ENCODE measurements at places on chromosomes 1 and 21.

DNA sequence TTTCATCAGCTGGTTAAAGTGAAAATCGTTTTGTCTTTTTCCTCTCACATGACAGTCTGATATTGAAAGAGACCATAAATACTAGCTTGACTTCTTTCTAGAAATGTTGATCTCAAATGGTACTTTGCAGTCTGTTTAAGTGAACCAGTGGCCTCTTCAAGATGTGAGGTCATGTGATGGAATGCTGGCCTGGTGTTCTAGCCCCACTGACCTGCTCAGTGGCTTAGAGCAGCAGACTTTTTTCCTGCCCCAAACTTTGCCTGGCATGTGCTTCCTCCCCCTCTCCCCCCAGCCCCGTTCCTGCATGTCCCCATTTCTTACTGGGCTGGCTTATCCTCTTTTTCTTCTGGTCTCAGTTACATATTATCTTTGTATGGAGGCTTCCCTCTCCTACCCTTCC is 34.3 kb downstream of the ZYG11A start:
- no peak for DNase-seq

DNA sequence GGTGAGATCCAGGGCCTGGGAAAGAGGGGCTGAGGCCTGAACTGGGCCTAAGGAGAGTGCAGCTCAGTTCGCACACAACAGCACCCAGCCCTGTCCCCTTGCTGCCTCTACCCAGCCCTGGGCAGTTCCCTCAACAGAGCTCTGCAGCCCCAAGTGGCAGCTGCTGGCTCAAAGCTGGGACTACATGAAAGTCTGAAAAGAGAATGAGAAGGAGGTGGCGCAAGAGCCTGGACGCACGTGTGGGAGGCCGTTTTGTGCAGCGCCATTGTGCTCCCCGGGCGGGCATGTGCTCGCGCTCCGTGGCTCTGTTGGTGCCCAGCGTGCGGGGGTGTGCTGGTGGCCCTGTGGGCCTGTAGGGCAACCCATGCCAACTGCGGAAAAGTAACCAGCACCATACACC is 10.3 kb downstream of the GPR37L1 start:
- no peak for DNase-seq

GRCh38 chr21:29711236-29711635 is 228.6 kb downstream of the GRIK1 start:
- no peak for DNase-seq

- DNase-seq, result no peak
These were observed 46.3 kb upstream of the AKT3 start for GRCh38 chr1:243896313-243896712.

GRCh38 chr21:31279986-31280385 is 64.1 kb downstream of the TIAM1 start:
- no peak for DNase-seq

DNA sequence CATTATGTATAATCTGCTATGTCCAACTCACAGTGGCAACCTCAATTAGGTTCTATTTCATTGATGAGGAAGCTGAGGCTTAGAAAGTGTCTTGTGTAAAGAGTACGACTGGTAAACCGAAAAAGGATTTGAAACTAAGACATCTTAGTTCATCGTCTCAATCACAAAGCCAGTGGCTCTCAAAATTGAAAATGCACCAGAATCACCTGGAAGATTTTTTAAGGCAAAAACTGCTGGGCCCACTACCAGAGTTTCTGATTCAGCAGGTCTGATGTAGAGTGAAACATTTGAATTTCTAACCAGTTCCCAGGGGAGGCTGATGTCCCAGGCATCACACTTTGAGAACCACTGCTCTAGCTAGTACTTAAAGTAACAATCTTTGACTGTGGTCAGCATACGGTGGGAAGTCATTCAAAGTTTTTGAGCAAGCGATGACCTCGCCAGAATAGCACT is 5.2 kb upstream of the LRRC53 start:
- no peak for DNase-seq

- DNase-seq, result no peak
These were observed 134.5 kb downstream of the LIPI start for GRCh38 chr21:14076143-14076806.

DNA sequence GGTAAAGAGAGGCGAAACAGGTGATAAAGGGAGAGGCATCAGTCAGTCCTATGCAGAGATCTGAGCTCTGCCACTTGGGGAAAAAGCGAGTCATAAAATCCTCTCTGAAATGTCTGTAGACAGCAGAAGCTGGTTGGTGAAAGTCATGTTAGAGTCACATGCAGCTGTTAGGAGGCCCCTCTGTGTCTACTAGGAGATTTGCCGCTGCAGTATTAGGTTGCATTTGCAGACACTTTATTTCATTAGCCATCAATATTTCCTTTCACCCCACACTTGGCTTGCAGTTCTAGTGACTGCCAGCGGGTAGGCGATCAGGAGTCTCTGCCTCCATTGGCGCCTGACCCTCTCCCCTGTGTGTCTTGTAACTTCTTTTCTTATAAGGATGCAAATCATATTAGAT is 16.2 kb downstream of the ATP1A4 start:
- no peak for DNase-seq

GRCh38 chr1:20485527-20486456 is at the start of gene CAMK2N1:
Gene CAMK2N1, minus strand, starts transcription at chr1:20486210. Its CDS starts 831 bp downstream, at chr1:20485379.
- DNase-seq, result peak; percentile 41

GRCh38 chr1:65119951-65120350 is 28.1 kb upstream of the AK4 start:
- no peak for DNase-seq

DNA sequence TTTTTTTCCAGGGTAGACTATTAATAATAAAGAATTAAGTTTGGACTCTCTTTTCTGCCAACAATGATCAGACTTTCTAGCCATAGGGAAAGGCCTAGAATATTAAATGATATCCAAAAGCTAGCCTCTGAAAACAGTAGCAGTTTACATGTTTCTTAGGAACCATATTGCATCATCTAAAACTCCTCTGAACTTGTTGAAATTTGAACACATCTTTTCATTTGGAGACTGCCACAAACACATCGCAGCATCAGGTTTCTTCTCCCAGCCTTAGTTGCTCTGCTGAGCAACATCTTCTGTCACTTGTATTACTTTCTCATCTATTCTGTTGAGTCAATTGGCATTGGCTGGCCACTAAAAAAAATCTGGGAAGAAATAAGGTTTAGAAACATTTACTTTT is 63.2 kb upstream of the GNG4 start:
- no peak for DNase-seq

GRCh38 chr1:24321126-24321525 is 2.0 kb downstream of the GRHL3 start:
- no peak for DNase-seq

- DNase-seq, result no peak
These were observed 37.5 kb downstream of the PGM1 start for GRCh38 chr1:63630666-63631065.

DNA sequence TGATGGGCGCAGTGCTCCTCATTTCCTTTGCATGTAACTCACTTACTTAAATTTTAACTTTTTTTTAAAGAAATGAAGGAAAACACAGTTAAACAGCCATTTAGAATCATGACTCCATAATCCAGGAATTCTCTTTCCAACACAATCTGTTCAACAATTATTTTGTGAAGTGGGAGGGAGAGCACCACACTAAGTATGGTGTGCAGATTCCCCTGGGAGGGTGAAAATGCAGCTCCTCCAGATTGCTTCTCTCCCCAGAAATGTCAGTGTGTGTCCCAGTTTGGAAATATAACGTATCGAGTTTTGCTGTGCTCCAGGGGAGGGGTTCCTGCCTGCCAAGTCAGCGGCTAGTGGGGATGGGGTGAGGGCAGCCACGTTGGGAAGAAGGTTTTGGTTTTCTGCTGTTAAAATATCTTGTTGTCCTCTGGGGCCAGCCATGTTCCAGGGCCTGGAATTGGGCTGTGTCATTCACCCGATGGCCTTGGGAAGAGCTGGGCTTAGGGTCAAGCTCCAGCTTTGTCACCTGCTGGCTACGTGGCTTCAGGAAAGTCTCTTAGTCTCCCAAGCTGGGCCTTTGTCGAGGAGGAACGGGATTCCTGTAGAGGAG is 17.3 kb upstream of the DISP3 start:
- no peak for DNase-seq

DNA sequence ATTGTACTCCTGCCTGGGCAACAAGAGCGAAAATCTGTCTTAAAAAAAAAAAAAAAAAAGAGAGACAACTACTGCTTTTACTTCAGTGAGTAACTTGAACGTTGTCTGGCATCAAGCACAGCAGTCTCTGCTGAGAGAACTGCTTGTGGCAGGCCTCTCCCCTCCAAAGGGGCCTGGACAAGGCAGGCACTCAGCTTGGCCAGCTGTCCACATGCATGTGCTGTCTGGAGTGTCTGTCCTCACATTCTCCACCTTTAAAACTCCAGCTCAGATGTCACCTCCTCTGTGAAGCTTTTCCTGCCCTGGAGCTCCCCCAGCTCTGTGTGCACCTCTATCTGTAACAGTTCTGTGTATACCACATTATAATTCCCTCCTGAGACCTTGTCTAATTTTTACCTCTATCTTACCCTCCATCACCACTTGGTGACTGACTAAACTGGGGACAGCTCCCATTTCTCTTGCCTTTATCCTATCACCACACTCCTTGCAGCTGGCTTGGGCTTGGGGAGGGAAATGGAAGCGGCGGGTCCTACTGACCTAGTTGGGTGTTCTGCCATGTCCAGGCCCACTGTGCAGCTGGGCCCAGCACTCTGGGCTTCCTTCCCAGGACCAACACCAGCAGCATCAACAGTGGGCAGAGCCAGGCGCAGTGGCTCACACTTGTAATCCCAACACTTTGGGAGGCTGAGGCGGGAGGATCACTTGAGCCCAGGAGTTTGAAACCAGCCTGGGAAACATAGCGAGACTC is 71.4 kb upstream of the ARTN start:
- DNase-seq, result no peak

- no peak for DNase-seq
These were observed 1.5 kb upstream of the RUNX1 start for GRCh38 chr21:35050348-35051286.

DNA sequence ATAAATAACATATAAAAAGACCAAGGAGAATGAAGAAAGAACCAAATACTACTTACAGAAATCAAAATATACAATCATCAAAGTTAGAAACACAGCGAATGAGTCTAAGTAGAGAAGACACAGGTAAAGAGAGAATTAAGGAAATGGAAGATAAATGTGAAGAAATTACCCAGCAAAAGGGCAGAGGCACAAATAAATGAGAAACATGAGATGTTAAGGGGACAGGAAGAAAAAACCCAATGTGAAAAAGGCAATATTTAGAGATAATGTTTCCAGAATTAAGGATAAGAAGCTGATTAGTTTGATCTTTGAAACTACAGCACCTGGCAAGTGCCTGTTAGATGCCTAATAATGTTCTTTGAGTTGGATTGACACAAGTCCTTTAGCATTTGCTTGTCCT is 40.9 kb downstream of the CCN1 start:
- DNase-seq, result no peak

DNA sequence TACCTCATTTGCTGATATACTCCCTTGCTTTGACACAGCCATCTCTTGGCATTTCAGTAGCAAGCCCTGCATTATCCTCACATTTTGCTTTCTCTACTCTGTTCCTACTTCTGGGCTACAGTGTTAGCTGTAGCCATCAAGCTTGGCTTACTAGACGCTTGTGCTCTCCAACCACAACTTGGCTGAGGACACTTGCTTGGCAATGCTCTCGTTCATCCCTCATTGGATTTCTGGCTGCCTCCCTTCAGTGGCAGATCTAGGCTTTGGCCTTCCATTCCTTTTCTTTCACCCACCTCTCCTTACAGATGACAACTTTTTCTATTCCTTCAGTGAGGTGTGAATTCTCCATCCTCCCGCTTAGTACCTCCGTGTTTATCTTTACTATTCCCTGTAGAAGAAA is 428.7 kb upstream of the LRRC7 start:
- DNase-seq, result no peak

DNA sequence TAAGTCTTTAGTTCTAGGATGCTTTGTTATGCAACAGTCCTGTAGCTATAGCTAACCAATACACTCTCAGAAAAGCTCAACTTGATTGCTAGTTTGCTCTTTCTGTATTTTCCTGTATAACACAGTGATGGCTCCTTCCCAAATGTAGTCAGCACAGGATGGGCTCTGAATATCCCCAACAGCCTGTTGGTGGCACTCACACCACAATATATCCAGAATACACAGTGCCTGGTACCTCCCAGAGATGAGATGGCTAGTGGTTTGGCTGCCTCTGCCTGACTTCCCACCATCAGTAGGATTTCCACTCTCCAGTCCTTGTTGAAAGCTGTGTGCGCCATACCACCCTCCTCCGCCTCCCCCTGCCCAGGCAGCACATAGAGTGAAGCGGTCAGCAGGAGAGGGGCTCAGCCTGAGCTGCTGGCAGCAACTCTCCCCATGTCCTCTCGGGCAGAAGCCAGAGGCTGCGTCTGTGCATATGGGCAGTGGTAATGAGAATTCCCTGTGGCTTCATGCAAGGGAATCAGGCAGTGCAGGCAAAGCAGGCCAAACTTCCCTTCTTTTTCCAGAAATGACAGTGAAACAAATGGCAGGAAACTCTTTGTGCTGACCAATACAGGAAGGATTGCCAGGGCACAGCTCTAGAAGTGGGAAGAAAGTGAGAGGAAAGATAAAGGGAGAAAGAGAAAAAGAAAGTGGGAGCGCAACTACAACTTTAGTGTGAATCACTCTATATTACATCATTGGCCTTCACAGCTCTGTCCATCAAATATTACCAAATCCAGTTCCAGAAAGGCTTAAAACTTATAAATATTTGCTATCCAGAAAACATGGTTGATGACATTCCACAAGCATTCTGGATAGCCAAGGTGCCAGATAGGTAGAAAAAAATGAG is 49.7 kb downstream of the LMX1A start:
- DNase-seq, result no peak

GRCh38 chr1:236099355-236099974 is 34.6 kb upstream of the NID1 start:
- no peak for DNase-seq

DNA sequence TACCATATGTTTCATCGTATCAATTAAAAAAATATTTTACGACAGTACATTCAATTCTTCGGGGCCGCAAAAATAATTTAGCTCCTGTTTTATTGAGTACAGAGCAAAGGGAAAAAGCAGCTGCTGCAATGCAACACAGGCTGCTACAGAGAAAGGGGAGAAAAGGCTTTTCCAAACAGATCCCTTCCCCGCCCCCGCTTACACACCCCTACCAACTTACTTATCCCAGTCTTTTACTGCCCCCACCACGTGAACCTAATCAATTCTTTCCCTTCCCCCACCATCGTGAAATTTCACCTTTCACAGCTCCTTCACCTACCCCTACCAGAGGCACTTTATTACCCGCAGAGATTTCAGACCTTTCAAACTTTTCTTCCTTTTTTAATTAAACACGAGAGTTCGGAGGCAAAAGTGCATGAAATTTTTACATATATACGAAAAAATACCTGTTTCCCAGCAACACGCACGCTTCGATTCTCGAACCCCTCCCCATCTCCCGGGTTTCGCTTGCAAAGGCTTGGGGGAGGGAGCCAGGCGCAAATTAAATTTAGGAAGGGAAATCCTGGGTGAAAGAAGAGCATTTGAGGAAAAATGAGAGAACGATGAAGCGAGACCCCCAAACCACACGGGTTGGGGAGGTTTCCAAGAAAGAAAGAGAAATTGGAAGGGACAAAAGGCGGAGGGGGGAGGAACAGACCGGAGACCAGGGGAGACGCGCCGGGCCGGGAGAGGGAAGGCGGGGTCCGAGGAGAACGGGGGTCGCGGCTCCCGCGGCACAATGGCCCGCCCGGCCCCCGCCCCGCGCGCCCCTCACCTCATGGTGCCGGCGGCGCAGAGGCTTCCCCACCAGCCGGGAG is 823 bp downstream of the ENAH start:
- no peak for DNase-seq
